Activated T-cell treated with anti-CD3 and anti-CD28 coated beads, Interleukin-2, amount 50 U/mL, for 48 hours (primary cell): ENCODE measurements at places on chromosomes 2 and 18.

- DNase-seq, result no peak
Observed at GRCh38 chr2:217075268-217076057, 215.6 kb upstream of the TNP1 start.

DNA sequence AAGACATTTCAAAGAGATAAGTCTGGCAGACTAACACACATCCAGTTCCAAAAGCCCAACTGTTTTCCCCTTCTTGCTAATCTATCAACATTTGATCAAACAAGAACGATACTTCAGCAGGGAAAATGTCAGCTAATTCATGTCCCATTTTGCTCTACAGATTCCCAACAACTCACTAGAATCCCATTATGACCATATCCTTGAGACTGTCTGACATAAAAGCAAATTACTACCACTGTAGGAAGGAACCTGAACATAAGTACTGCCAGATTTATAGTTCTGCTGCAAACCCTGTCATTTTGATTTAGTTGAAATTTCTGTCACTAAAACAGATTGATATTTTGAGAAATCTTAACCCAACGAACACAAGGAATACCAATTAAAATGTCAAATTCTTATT is 193.0 kb upstream of the REG3G start:
- no peak for DNase-seq

DNA sequence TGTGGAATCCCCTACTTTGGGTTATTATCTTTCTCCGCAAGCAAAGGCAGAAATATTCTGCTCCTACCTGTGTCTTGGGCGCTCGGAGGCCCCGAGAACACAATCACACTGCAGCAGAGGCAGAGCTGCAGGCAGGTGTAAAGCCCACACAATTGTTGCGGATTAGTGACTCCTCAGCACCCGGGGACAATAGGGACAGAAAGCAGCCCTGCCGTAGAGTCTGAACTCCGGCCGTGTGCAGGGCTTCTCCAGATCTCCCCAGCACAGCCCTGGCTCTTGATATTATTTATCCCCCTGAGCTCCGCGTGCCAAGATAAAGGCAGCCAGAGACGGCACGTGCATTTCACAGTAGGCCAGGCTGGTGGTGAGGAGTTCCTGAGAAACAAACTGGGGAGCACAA is 229.2 kb downstream of the EN1 start:
- no peak for DNase-seq

- DNase-seq, result no peak
Observed at GRCh38 chr2:237575869-237576862, 9.8 kb downstream of the PRLH start.

- DNase-seq, result no peak
Observed at GRCh38 chr2:128277961-128278681, 40.5 kb downstream of the HS6ST1 start.

GRCh38 chr2:42192652-42193566 is 23.8 kb downstream of the EML4 start:
- DNase-seq, result no peak

DNA sequence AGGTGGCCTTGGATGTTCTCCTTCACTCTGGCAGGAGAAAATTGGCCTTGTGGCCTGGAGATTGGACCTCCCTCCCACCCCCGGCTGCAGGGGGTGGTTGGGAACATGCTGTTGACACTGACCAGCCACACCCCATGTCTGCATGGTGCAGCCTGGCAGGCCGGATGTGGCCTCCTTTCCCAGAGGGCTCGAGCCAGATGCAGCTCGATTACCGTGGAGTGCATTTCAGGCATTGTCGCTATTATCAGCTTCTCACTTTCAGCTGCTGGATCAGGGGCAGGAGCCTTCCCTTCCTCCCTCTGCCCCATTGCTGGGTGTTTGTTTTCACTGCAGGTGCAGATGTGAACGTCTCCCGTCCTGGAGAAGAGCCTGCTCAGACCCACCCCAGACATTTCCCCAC is 211.0 kb upstream of the SIX2 start:
- no peak for DNase-seq

DNA sequence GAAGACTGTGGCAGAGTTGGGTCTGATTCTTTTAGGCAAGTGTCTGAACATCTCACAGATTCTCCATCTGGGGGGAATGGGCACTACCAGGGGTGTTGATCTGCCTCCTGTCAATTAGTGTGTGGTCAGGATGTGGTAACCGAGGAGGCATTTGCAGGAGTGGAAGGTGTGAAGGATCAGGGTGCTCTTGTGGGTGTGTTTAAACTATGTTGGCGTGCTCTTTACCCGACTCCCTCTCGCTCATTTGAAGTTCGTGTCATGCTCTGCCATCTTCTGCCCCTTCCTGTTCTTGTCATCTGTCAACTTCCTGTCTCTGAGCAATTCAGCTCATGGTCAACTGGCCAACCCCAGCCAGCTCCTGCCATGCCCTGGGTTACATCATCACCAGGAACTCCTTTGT is 107.9 kb downstream of the RTN4 start:
- DNase-seq, result no peak

DNA sequence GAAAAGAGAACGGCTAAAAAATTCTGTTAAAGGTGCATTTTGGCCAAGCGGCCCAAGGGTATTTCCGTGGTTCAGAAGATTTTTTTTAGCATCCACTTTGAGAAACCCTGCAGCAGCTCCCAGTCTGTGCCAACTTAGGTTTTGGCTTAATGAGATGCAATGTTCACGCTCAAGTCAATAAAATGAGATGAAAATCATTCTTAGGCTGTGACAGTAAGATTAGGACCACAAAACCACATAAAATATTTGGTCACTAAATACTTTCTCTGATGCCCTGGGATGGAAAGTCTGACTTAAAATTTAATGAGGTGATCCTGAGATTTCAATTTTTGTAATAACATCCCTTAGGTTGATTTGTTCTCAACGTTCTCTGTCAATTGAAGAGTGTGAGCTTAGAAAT is 74.2 kb upstream of the FHL2 start:
- no peak for DNase-seq

GRCh38 chr18:46705521-46705920 is 48.5 kb upstream of the LOXHD1 start:
- no peak for DNase-seq

GRCh38 chr2:235851828-235852525 is 316.2 kb downstream of the GBX2 start:
- DNase-seq, result no peak

- DNase-seq, result no peak
Observed at GRCh38 chr2:139946690-139947089, 1166.5 kb upstream of the NXPH2 start.

DNA sequence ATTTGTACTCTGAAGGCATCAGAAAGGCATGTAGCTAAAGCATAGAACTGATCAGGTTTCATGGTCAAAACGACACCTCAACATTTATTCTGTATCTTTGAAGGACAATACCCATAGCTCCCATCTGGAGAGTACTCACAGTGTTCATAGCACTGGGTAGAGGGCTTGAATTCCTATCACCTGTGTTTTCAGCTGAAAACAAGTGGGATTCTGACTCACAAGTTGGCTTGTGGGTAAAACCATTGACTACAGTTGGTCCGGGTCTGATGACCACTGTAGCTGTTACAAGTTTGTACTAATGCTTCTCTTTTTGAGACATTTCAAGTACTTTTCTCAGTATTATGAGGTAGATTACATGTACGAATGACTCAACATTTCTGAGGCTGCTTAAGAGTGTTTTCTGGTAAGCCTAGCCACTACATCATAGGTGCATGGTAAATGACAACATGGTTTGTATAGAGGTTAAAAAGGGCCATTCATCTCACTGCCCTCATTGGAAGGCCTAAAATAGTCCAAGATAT is 68.6 kb upstream of the PELI1 start:
- DNase-seq, result peak; percentile 50

DNA sequence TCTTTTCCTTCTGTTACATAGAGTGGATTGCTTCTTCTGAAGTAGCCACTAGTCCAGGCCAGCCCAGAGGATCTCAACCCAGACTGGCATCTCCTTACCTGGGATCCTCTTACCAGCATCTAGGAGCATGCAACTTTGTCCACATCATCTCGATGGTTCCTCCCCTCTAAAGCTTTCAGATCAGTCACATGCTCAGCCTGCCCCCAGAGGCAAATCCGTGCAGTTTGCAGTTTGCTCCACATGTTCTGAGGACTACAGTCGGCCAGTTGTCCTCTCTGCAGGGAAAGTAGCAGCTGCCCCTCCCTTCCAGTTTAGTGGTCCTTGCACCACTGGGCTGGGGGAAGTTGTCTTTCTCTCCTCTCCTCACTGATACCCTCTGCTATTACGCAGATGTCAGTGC is 259.8 kb upstream of the APCDD1 start:
- DNase-seq, result no peak

GRCh38 chr18:3759099-3759498 is 309.1 kb downstream of the TGIF1 start:
- DNase-seq, result no peak
